HT-29 (cell line): ENCODE measurements at places on chromosomes 7 and 10. TPM values are rescaled to one million over a fixed set of nuclear protein-coding genes. Genes with fewer than 3 reads are reported as not detected.
A peak's percentile ranks its signal among the peaks of the same experiment; 100 is the strongest.

Gene NKX2-3
- not detected in 2 replicates for total RNA-seq

Gene ARHGAP22
- total RNA-seq: 0.10 and 0.39 TPM in 2 replicates

- no peak for DNase-seq
Measured at GRCh38 chr7:139842401-139843210, 13.5 kb downstream of the TBXAS1 start.

GRCh38 chr10:45464958-45465567 is 91.0 kb downstream of the ALOX5 start:
- DNase-seq: peak; percentile 78

DNA sequence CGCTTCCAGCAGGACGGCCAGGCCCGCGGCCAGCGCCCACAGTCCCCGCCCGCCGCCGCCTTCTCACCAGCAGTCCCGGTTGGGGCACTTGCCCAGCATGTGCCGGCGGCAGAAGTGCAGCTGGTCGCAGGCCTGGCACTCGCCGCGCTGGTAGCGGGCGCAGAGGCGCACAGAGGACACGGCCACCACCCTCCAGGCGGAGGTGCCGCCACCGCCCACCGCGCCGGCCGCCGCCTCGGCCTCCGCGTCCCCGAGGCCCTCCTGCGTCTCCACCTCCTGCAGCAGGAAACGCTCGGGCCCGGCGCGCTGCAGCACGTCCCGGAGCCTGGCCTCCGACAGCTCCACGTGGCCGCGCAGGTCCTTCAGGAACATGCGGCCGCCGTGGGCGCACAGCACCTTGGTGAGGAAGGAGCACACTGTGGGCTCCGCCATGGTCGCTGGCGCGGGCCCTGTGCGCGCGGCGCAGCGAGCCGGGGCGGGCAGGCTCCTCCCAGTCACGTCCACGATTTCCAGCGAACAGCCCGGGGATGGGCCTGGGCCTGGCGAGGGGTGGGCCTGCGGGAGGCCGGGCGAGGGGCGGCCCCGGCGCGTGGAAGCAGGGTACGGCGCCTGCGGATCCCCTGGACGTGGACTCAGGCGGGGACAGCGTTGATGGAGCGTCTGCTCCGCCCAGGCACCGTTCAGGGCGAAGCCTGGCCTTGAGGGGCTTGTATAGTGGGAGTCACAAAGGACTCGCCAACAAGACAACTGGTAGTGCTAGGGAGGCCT is at the start of gene ZC3HAV1L:
Gene ZC3HAV1L (minus strand): TSS at position 457 of the 768 bp plus-strand sequence. CDS start 25 bp downstream, at position 432.
- DNase-seq: peak; percentile 60

GRCh38 chr10:32232378-32232777 is 114.6 kb downstream of the EPC1 start:
- peak; percentile 18 for DNase-seq
